ENCODE measurements at places on chromosomes 7 and 10.
A peak's percentile ranks its signal among the peaks of the same experiment; 100 is the strongest.

DNA sequence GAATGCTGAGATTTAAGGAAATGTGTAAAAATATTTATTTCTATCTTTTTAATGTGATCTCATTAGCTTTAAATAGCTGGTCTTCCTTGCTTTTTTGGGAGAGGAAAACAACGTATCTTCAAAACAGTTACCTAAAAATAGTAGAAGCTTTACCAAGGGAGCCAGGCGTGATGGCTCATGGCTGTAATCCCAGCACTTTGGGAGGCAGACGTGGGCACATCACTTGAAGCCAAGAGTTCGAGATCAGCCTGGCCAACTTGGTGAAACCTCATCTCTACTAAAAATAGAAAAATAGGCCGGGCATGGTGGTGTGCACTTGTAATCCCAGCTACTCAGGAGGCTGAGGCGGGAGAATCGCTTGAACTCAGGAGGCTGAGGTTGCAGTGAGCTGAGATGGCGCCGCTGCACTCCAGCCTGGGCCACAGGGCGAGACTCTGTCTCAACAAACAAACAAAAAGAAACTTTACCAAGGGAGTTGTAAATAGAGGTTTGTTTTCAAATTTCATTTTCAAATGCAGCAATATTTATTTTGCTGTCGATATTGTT is 48.4 kb upstream of the ITGB1 start:
- DNase-seq = no peak

DNA sequence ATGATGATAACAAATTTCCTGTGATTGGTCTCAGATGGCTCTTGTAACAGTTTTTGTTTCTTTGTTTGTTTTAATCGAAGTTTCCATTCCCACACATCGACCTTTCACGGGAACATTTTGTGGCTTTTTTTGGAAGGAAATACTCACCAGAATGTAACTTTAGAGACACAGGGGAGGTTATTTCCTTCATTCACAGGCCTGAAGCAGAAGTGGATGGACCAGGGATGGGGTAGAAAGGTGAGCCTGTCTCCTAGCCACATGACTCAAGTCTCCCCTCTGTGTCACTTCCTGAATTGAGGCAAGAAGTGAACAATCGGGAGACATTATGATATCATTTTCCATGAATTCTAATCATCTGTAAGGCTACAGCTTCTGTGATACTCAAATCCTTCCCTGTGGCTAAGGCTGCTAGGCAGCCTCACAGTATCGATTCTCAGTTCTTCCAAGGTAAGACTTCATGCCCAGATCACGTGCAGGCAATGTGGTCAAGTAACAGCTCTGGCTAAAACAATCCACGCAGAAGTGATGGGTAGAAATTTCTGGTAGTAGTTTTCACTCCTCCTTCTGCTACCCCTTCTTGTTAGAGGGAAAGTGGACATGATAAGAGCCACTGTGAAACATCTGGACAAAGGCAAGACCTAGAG is 203.9 kb upstream of the NEBL start:
- no peak for DNase-seq

DNA sequence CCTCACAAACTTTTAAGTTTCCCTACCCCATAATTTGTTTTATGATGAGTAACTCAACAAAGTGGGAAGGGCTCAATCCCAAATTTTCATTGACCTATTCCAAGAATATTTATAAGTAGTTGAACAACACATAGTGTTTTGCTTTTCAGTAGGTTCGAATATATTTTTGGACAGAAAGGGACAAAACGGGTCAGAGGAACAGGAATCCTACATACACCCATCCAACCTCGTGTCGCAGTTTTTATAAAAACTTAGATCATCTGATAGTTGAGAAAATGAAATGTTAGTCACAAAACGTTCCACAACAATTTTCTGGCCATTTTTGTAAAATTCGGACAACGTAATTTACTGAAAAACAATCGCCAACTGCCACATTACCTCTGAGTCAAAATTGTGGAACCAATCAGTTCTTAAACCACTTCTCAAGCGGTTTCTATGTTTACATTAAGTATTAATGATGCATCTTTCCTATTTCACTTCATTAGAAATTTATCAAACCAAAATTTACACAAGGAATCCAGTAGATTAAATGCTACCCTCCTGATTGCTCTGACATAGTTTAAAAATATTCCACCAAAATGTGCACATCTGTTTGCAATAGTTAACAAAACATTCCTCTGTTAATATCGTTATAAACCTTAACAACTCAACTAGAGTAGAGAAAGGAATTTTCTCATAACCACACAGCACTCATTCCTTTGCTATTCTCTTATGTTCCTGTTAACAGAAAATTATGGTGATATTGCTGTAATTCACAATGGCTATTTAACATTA is 6.3 kb downstream of the WNT16 start:
- no peak for DNase-seq

DNA sequence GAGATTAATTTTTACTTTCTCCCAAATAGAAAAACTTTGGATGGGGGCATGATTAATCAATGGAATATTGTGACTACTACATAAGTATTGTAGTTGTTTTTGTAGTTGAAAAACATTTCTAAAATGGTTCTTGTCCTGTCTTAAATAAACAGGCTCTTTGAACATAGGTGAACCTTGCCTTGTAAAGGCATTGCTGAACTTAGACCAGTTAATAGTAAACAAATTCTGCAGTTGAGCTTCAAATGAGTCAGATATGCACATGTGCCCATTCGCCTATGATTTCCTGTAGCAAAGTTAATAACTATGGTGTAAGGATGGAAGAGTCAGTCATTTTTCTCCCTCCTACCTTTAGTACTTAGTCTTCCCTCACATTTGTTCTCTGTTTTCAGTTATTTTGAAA is 22.6 kb downstream of the CUTC start:
- DNase-seq = no peak

DNA sequence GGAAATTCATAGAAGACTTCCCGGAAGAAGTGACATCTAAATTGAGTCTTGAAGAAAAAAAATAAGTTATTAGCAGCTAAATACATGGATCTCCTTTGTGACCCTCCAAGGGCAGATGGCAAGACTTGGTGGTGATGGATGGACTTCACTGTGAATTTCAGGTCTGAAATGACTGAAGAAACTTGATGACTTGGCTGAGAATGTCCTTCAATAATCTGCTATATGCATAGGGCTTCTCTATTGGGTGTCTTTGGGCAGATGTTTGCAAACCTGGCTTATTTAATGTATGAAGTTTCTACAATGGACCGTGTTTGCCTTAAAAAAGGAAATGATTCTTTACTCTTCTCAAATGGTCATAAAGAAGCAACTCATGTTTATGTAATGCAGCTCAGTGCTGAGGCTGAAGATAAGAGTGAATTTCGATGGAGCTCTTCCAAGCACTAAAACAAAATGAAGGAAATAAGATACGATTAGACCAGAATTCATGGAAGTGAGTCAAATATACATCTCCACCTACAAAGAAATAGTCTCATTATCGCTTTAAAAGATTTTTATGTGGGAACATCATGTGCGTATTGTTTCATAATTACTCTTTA is 116.6 kb upstream of the WDR11 start:
- DNase-seq = no peak

- DNase-seq = no peak
Measured at GRCh38 chr10:44378626-44379025, 6.3 kb downstream of the CXCL12 start.

DNA sequence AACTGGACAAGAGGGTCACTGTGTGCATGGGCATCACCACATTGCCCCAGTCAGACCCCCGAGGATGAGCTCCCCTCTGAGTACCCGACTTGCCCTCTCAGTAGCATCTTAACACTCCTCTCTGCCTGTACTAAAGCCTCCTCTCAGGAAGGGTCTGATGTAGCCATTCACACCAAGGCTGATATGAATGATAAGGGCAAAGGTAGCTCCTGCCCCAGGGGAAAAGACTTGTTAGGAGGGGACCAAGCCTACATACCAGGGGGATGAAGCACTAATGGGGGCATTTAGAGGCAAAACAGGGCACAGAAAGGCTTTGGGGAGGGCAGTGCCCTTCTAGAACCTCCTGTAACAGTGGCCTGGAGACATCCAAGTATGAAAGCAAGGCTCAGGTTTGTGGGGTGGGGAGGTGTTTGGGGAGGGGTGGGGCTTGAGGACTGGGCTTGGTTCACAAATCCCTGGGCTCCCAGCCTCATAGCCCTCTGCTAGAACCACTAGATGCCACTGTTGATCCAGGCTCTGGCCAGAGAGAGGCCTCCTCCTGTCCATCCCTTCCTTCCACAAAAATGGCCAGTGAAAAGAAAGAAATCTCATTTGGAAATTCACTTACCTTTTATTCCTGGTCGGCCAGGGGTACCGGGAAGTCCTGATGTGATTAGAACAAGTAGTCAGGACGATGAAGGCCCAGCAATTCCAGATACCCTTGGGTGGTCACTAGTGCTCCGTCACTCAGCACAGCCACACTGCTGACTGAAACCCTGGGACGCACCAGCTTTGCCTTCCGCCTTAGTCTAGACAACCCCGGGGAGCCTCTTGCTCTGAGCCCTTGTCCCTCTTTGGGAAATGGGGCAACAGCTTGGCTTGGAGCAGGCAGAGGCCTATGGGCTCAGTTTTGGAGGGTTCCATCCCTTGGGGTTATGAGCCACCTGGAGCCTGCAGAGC is 40.3 kb downstream of the COL17A1 start:
- peak; percentile 62 for DNase-seq

- DNase-seq = no peak
Measured at GRCh38 chr7:96532428-96532935, 177.2 kb downstream of the SEM1 start.

- DNase-seq = no peak
Measured at GRCh38 chr10:92562424-92562823, 11.5 kb downstream of the IDE start.

DNA sequence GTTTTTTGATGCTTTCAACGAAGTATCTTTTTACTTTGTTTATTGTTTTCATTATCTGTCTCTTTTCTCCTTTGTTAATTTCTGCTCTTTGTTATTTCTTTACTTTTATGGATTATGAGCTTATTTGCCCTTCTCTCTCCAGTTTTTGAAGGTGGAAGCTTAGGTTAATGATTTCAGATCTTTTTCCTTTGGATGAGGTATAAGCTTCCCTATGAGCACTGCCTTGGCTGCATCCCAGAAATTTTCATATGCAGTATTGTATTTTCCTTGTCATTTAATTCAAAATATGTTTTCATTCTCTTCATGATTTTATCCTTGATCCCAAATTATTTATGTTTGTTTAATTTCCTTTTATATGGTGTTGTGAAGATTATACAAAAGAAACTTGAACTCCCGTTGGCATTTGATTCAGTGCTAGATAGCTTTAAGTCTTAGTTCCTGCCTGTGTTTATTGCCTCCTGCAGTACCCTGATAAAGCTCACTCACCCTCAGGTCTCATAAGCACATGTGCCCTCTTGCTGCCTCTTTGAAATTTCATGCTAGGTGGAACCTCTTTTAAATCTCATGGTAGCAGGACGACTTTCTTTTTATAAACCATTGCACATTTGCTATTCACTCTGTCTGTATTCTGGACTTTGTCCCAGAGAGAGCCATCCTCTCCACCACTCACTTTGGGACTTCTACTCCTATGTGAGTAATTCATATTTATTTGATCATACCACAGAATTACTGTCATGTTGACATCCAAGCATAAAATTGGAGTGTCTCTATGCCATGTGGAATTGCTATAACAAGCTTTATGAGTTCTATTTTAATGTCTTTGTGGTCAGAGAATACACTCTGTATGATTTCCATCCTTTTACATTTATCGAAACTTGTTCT is 23.0 kb upstream of the CEP41 start:
- DNase-seq = no peak

GRCh38 chr7:155147624-155148023 is 77.5 kb downstream of the HTR5A start:
- DNase-seq = no peak

DNA sequence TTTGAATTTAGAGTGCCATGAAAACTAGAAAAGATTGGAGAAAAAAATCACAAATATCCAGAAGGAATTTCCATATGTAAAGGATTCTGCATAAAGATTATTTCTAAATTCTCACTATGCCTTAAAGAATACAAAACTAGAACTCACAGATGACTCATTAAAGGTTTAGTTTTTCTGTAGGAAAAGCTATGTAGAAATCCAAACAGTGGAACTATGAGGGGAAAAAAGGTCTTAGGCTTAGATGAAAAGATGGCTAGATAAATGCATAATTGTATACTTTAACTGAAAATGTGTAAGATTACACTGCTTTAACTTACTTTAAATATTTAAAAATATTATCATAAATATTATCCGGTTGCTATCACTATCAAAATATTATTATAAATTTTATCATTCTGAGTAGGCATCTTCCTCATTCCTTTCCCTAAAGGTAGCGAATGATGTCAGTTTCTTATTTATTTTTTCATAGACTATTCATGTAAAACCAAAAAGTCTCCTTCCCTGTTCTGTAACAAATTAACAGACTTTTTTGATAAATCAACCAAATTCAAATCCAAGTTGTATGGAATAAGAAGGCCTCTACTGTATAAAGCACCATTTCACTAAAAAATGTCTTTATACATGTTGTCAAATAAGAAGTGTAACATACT is 69.1 kb upstream of the COMTD1 start:
- no peak for DNase-seq

DNA sequence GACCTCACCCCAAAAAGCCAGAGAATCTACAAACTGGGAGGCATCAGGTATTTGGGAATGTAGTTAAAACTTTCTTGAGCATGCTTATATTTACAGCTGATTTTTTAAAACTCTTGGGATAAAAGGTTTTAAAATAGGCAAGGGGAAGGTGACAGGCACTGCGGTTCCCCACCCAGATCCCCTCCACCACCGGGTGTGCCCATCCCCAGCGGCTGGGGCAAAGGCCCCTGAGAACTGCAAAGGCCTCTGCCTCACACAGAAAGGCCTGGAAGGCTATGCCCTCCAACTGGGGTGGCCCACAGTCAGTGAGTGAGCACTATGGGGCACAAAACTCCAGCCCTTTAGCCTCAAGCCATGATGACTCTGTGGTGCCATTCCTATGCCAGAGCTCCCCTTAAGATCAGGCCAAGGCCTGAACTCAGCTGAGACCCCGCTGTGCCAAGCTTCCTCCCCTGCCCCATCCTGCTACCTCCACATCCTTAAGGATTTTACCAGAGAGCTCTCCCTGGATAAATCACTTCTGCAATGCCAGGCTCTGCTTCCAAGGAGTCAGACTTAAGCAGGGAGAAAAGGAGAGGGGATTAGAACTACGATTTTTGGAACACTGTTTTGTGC is 299.1 kb downstream of the GRID1 start:
- DNase-seq = no peak

GRCh38 chr10:103691723-103692435 is 163.5 kb downstream of the SH3PXD2A start:
- DNase-seq = no peak

DNA sequence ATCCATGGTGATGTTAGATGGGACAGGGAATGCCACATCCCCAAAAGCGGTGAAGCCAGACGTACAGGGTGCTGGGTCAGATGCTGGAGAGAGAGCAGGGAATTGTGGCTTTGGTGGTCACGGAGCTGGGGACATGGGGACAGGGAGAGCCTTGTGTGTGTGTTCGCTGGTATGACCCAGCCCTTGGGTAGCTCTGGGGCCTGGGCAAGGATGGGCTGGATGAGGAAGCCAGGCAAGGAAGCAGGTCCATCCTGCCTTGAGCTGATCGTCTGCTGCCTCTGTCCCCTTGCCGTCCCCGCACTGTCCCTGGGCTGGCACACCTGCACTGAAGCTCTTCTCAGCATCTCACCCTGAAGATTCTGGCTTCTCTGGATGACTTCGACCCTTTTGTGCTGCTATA is 15.4 kb upstream of the CLDN4 start:
- no peak for DNase-seq

GRCh38 chr7:144057954-144058353 is 9.2 kb downstream of the OR2A5 start:
- no peak for DNase-seq

GRCh38 chr7:41217306-41217705 is 485.6 kb downstream of the INHBA start:
- DNase-seq = no peak

Data from suppressor macrophage (primary cell).